ENCODE measurements at places on chromosomes 16 and 17. TPM values are rescaled to one million over a fixed set of nuclear protein-coding genes. Genes with fewer than 3 reads are reported as not detected.

- DNase-seq: peak; percentile 54
These were observed 48.4 kb downstream of the CLEC16A start for GRCh38 chr16:10992797-10993196.

The SLC13A2 gene
- total RNA-seq: not detected

GRCh38 chr17:52170963-52171572, 12.6 kb upstream of the CA10 start:
- no peak for DNase-seq

DNA sequence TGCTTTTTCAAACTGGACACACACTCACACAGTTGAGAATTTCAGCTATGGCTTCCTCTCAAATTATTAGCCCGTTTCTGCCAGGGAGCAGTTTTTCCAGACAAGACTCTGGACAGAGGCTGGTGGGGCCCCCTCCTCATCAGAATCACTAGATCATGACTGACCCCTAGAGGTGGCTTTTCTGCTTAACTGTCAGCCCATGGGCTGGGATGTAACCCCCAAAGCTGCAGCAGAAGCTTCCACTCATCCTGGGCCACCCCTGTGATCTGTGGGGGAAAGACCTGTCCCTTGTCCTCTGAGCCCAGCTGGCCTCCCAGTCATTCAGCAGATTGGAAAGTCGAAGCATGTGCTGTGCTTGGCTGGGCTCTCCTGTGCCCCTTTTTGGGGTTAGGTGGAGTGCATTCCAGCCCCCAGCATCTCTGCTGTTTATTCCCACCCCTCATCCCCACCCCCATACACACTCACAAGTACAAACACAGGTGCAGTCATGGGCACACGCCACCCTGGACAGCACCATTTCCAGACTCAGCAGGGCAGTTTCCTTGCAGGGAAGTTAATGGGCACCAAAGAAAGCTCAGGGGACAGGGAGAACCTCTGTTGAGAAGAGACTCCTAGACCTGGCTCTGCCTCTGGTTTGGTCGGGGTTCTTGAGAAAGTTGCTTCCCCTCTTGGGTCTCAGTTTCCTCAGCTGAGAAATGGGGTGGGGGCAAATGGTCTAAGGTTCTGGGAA, 77.6 kb upstream of the RBL2 start:
- DNase-seq: no peak

GRCh38 chr17:22277595-22277994, 585.3 kb downstream of the KCNJ18 start:
- DNase-seq: no peak

The ASPA gene
- total RNA-seq: 2.5 TPM

The NLRC5 gene
- 9.9 TPM for total RNA-seq

The ABCC12 gene
- total RNA-seq: not detected

DNA sequence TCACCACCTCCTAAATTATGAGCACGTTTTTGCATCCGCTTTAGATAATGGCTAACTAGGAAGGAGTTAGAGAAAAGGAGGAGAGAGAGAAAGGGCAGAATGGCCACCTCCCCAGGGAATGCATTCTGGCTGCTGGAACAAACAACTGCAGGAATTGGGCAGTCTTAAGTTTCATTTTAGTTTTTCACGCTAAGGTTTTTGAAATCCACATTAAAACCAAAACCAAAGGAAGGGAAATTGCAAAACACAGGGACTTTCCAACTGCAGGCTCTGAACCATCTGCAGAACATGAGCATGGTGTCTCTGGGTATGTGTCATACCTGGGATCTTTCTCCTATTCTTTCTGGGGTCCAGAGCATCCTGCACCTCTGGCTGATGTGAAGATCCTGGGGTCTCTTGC, 12.1 kb upstream of the CCL8 start:
- DNase-seq: peak; percentile 46

DNA sequence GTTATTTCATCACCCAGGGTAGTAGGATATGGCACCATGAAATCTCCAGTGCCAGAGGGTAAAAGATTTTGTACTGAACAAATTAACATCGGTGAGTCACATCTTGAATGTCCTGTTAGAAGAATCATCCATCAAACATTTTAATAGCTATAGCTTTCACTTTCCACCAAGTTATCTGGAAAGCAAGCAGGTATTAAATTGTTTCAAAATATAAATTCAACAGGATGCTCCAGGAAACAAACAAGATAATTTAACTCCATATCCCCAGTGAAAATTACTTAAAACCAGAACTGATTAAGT, 2.4 kb downstream of the VEZF1 start:
- no peak for DNase-seq

GRCh38 chr17:65459677-65460347, 101.6 kb downstream of the AXIN2 start:
- DNase-seq: no peak

The CNGB1 gene
- not detected for total RNA-seq

GRCh38 chr17:69031839-69032238, 28.9 kb downstream of the ABCA9 start:
- DNase-seq: no peak

GRCh38 chr17:9855036-9855435, 29.3 kb downstream of the GLP2R start:
- DNase-seq: no peak

The FOXJ1 gene
- total RNA-seq: not detected

DNA sequence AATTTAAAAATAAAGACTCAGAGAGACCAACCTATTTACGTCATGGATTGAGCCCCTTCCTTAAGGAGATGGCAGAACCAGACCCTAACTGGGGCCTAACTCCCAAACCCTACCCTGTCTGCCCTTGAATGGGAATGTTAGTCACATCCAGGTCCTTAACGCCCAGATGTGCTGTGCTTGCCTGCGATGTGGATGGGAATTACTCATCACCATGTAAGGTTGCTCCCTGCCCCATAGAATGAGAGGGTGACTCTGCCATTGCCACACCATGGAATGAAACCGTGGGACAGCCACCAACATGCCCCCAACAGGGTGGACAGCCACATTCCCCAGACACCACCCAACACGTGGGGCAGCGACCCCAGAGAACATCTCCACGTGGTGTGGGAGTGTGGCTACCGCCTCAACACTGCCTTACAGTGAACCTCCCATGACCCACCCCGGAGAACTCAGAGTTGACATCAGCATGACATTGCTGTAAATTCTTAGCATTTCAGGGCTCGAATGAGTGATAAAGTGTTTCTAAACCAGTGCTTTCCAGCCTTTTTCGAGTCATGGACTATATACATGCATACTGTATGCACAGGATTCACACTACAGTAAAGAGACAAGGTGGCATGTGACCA, 31.8 kb downstream of the SCNN1B start:
- no peak for DNase-seq

The OR4D1 gene
- not detected for total RNA-seq

The KRTAP4-4 gene
- total RNA-seq: not detected

DNA sequence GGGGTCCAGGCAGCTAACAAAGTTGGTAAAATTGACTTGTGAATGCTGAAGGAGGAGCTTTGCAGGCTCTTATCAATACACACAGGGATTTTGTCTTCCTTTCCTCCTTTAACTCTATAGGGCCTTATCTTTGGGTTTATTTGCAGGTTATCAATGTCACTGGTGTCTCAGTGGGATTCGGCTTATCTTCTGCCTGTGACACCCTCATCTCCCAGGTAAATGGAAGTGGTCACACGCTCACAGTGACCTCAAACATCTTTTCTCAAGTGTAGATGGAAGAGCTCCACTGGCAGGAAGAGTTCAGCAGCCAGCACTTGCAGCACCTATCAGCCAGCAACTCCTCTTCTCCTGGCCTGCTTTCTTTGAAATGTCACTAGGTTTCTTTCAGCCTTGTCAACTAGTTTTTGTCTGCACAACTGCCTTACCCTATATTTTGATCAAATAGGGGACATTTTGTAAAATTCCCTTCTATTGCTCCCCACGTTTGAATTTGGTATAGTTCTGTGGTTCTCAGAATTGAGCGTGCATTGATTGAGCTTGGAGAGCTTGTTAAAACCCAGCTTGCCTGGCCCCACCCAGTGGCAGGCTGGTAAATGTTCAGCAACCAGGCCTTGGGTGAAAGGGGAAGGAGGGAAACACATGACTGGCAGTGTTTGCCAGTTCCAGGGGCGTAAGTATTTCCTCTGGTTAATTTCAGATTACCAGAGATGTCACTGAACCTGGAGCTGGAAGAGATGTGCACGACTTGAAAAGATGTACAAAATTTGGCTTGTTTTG, 12.8 kb downstream of the SLC47A1 start:
- peak; percentile 61 for DNase-seq

The PIGW gene
- total RNA-seq: 3.6 TPM

- no peak for DNase-seq
These were observed 29.2 kb downstream of the NOL11 start for GRCh38 chr17:67746704-67747571.

GRCh38 chr16:89119661-89120141, 26.0 kb downstream of the ACSF3 start:
- DNase-seq: peak; percentile 38

DNA sequence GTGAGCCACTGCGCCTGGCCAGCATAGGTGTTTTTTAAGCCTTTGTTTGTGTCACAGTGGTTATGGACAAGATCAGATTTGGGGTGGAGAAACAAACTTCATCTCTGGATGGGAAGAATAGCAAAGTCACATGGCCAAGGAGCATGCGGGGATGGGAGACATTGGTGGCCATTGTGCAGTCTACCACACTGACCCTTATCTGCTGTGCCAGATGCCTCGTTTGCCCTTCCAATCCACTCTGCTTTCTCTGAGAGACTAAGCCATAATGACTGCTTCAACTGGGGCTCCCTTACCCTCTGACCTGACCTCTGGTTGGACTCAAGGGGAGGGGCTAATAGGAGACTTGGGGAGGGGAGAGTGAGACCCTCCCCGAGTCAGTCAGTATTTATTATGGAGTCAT, 166.8 kb downstream of the PRKCB start:
- no peak for DNase-seq

DNA sequence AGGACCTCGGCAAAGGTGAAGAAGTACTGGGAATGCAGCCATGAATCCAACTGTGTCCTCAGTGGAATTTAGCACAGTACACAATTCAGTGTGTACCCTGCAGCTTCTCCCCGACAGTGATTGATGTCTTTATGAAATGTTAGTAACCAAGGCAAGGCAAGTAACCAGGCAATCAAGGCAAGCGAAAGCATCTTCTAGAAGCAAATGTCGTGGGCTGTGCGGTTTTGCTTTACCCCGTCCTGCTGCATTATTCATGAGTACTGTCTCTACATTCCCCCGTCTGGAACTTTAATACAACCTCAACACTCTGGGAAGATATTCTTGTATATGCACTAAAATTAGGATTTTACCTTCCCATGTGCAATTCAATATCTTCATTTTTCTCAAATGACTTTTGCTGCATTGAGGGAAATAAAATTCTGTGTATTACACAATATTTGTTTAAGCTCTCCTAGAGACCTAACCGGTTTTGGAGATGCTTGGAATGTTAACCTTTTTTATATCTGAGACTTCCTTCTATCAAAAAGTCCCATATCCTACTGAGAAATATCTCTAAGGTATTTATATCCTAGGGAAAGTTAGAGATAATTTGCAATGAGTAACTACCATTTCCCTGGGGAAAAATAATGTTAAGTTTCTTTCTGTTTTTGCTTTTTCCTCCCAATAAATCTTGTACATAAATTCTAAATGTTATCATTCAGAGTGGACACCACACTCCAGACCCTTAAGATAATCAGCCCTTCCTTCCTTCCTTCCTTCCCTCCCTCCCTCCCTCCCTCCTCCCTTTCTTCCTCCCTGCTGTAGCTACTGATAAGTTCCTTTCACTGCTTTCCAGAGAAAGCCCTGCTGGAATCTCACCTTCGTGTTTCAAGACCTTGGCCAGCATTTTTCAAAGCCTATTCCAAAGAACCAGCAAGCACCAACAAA, 51.9 kb upstream of the ADORA2B start:
- no peak for DNase-seq

DNA sequence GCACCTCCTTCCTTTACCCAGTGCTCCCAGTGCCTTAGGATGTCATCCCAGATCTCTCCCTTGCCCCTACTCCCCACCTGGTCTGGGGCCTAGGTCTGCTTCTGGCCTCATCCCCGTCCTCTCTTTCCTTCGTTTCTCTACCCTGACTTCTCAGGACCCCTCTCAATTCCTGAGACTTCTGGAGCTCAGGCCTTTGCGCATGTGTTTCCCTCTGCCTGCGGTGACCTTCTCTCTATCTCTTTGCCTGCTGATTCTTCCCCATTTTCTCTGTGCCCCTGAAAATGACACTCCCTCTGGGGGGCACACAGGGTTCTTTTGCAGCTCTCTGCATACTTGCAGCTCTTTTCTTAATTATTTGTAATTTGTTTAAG, 13.5 kb downstream of the ADORA2B start:
- DNase-seq: no peak

DNA sequence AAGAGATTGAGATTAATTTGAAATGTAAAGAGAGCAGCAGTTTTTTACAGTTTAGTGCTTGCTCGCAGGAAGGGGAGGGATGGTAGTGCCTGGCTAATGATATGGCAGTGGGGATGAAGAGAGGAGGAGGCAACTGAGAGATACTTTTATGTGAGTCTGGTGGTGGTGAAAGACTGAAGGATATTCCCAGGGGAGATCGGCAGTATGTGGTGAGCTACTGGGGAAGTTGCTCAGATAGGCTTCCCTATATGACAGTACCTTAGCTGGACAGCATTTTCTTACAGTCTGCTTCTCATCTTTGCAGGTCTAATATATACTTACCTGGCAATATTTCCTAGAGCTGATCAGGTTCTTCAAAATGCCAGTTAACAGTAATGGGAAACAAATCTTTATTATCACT, 8.6 kb downstream of the CEP95 start:
- DNase-seq: no peak

DNA sequence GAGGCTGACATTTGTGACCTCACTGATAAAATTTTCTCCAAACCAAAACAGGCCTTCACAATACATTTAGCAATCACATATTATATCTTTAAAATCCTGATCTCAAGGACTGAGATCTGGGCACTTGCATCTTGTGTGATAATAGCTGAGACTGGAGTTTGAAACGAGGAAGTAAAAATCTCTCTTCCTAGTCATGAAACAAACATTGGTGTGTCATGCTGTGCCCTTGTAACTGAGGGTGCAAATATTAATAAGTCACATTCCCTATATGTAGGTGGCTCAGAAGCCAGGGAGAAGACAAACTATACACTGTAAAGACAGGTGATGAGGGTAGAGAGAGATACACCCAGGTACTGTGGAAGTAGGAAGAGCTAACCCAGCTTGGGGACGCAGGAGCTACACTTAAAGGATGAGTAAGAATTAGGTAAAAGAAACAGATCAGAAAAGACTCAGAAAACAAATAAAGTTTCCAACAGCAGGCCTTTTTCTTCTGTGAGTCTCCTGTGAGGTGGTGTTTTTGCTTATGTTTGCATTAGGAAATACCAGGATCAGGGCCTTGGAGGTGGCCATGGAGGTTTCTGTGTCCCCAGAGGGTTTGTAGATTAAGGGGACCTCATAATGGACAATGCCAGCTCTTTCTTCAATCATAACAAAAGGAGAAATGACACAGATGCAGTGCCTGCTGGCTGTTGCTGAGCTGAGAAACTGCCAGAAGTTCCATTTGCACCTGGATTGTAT, 335.7 kb downstream of the GRIN2A start:
- DNase-seq: no peak

GRCh38 chr16:23521037-23521743, 10.9 kb upstream of the GGA2 start:
- no peak for DNase-seq

The TMC6 gene
- 57.2 TPM for total RNA-seq

- no peak for DNase-seq
These were observed 17.8 kb downstream of the MPHOSPH6 start for GRCh38 chr16:82152196-82152595.

Measured in Right ventricle myocardium superior (tissue), 1 donor.